Activated CD4-positive, CD25-positive, alpha-beta regulatory T cell treated with anti-CD3 and anti-CD28 coated beads, Interleukin-2, amount 50 U/mL, for 72 hours (primary cell): ENCODE measurements at places on chromosomes 3 and 15.

DNA sequence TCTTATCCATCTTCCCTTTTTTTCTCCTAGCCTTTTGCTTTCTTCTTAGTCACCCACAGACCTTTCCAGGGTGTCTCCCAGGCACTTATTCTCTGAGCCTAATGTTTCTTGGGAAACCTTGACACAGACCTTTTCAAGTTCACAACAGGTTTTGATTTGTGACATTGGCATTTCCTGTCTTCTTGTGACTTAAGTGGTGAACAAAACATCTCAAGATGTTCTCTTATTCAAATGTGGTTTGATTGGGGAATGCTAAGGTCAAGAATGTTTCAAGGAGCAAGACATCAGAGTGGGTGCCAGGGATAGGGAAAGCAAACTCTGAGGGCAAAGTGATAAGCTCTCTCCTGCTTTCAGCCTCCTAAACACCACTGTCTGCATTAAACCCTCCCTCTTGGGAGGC lies 68.2 kb upstream of the GSK3B start:
- no peak for DNase-seq

DNA sequence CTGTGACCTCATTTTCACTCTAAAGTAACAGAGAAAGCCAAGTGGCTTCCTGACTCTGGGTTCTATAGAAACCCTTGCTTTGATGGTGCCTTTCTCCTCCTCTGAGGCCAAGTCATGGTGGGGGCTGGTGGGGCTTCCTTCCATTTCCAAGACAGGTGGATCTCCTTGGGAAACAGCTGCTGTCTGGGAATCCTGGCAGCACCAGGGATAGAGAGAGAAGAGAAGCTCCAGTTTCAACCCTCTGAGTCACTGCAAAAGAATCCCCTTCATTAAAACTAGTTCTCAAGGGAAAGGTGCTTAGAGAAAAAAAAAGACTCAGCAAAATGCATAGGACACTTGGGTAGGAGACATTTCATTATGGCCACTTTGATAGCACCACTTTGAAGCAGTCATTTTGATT lies 614.4 kb downstream of the FHIT start:
- DNase-seq = no peak

DNA sequence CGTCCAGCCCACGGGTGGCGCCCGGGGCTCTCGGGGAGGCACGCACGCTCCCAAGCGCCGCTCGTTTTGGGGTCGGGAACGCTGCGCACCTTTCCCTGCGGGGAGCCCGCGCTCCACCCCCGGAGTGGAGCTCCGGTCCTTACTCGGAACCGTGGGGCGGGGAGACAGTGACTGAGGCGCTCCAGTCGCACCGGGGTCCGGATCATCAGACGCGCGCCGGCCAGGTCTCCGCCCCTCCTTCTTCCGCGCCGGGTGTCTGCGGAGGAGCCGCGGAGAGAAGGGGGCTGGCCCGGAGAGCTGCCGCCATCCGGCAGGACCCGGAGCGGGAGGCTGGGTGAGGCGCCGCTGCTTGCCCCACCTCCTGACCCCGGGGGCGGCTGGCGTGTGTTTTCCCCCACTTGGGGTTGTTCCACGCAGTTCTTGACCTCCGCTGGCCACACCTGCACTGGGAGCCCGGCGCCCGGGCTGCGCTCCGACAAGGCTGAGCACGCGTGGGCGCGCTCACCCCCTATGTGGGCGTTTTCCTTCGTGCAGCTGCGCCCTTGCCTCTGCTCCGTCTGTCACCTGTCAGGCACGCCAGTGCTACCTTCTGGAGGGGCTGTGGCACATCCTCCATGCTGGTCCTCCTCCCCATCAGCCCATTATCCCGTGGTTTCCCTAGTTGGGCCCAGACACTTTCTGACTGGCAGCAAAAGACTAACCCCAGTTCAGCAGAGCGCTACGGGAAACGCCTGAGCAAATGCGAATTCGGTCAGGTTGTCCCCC lies at the start of gene MCF2L2:
MCF2L2 (minus strand) TSS at position 173 of the 765 bp plus-strand sequence. CDS start 642 bp downstream, outside the sequence.
- DNase-seq = peak; percentile 74

DNA sequence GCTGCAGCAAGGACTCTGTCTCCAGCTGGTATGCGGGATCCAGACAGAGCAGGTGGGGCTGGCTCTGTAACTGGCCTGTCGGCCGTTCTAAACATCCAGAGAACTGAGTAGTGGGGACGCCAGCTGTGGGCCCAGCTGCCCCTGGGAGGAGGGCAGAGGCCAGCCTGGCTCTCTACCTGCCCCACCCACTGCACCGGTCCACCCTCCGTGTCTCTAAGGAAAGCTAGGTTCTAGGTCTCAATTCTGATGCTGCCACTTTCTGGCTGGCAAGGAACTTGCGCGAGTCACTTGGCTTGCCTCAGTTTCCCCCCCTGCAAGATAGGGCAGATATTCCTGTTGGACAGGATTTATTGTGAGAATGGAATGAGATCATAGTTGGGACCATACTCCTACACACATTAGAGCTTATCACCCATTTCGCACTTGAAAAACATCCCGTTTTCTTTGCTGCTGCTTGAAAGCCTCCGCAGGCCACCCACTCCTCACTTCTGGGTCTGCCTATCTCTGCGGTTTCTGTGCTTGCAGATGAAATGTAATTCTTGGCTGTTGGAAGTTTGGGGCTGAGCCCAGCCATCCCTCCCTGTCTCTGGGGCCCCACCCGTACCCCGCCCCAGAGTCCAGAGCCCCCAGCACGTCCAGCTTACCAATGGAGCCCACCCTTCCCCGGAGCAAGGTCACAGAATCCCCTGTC lies 65.8 kb downstream of the IQSEC1 start:
- DNase-seq = no peak

GRCh38 chr15:31550211-31550977 lies 223.8 kb downstream of the KLF13 start:
- DNase-seq = no peak

- no peak for DNase-seq
These were observed 50.5 kb upstream of the LRRFIP2 start for GRCh38 chr3:37224879-37225278.

- no peak for DNase-seq
These were observed 58.8 kb upstream of the CTXND1 start for GRCh38 chr15:80310776-80311175.

- no peak for DNase-seq
These were observed 33.8 kb upstream of the TFRC start for GRCh38 chr3:196115678-196116083.

- DNase-seq = no peak
These were observed 122.6 kb downstream of the KCNMB2 start for GRCh38 chr3:178658694-178659325.

- DNase-seq = no peak
These were observed 36.1 kb downstream of the PTH1R start for GRCh38 chr3:46913644-46914043.

DNA sequence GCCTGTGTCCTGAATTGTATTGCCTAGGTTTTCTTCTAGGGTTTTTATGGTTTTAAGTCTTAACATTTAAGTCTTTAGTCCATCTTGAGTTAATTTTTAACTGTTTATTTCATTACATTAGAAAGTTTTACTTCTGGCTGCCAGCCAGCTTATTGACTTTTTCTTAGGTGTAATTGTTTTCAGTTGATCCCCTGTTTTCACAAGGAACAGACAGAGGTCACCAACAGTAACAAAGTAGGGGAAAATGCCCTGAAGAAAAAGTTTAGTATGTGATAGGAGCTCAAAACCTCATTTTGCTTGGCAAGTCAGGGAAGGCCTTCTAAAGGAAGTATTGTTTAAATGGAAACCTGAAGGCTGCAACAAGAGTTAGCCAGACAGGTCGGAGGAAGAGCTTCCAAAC lies 10.4 kb downstream of the WDR48 start:
- no peak for DNase-seq

DNA sequence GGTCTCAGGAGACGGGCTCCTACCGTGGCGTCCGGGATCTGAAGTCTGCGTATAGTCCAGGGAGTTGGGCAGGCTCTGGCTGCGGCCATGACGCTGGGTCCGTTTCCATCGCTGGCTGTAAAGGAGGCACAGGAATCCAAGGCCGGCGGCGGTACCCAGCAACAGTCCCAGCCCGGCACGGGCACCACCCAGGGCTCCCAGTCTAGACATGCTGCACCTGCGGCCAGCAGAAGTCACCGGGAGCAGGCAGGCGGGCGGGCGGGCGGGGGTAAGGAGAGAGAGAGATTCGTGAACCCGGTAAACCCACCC lies 526 bp downstream of the RMDN3 start:
- no peak for DNase-seq

DNA sequence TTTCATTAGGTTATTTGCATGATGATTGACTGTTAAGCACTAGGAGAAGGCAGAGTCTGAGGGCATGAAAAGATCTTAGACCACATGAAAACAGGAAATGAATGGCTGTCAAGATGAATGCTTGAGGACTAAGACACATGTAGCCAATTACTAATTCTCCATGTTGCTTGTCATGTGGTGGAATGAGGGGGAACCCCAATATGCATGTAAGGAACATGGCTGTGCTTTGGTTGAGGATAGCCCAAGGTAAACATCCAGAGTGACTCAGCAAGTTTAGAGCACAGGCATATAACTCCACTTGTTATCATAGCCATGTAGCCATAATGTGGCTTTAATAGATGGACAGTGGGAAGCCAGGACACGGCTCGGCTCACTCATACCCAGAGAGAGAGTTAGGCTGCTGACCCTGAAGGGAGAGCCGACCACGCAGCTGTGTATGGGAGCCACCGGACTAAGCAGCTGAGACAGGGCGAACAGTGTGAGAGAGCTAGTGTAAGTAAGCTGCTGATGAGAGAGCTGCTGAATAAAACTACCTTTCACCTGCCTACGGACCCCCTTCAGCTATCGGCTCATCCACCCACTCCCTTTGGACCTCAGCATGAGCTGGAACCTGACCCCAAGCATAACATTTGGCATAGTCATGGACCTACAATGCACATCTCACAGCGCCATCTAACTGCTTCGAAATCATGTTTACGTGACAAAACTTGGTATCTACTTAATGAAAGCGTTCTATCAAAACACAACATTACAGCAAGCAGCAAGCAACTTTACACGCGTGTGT lies 37.6 kb downstream of the ANO10 start:
- no peak for DNase-seq

- no peak for DNase-seq
These were observed 10.0 kb upstream of the INO80 start for GRCh38 chr15:41125931-41126642.

- DNase-seq = no peak
These were observed at the start of gene NAALADL2 for GRCh38 chr3:174859114-174859735. Gene NAALADL2 (plus strand): TSS chr3:174859334.

- DNase-seq = no peak
These were observed 4.3 kb downstream of the SELENOT start for GRCh38 chr3:150607267-150608065.

DNA sequence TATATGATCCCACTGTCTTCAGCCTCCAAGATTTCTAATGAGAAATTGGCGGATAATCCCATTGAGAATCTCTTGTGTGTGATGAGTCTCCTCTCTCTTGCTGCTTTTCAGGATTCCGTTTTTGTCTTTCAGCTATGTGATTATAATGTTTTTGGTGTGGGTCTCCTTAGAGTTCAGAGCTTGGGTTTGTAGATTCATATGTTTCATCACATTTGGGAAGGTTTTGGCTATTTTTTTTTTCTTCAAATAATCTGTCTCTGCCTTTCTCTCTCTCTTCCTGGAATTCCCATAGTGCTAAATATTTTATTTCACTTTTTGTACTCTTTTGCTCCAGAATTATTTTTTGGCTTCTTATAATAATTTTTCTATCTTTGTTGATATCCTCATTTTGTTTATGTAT lies 40.4 kb downstream of the SACM1L start:
- no peak for DNase-seq

DNA sequence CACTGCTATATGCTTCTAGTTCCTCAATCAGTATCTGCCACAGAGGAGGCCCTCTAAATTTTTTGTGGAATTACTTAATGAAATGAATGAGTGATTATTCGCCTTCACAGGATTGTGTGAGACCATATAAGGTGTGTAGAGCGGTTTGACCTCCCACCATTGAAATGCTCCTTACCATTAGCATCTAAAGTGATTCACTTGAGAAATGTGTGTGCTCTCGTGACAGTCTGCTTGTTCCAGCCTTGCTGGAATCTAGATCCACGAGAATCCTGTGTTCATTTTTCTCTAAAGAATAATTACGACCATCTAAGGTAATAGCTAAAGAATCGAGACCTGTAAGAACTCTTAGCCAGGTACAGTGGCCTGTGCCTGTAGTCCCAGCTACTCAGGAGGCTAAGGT lies 126.9 kb downstream of the FNDC3B start:
- no peak for DNase-seq

- no peak for DNase-seq
These were observed 12.2 kb upstream of the SACM1L start for GRCh38 chr3:45677033-45677446.

GRCh38 chr3:125069452-125069851 lies 13.7 kb upstream of the HEG1 start:
- DNase-seq = no peak

DNA sequence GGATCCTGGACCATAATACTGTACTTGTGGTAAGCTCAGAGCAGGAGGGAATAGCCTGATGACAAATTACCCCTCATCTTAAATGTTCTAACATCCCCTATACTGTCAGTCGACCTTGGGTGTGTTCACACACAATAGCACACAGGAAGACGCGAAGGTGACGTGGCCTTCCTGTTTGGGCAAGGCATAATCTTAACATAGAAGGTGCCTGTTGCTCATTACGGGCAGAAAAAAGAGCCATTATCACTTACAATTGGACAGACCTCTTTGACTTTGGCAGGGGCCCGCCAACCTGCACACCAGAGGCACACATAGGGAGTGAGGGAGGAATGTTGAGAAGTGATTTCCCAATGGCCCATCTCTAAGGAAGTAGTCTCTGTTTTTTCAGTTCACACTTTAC lies 144.2 kb downstream of the ANO10 start:
- DNase-seq = peak; percentile 41

- no peak for DNase-seq
These were observed 19.6 kb upstream of the HCN4 start for GRCh38 chr15:73388256-73388781.

- DNase-seq = no peak
These were observed 322.2 kb upstream of the RBMS3 start for GRCh38 chr3:28958656-28959055.

- no peak for DNase-seq
These were observed 292.0 kb upstream of the SLCO3A1 start for GRCh38 chr15:91561371-91562100.

DNA sequence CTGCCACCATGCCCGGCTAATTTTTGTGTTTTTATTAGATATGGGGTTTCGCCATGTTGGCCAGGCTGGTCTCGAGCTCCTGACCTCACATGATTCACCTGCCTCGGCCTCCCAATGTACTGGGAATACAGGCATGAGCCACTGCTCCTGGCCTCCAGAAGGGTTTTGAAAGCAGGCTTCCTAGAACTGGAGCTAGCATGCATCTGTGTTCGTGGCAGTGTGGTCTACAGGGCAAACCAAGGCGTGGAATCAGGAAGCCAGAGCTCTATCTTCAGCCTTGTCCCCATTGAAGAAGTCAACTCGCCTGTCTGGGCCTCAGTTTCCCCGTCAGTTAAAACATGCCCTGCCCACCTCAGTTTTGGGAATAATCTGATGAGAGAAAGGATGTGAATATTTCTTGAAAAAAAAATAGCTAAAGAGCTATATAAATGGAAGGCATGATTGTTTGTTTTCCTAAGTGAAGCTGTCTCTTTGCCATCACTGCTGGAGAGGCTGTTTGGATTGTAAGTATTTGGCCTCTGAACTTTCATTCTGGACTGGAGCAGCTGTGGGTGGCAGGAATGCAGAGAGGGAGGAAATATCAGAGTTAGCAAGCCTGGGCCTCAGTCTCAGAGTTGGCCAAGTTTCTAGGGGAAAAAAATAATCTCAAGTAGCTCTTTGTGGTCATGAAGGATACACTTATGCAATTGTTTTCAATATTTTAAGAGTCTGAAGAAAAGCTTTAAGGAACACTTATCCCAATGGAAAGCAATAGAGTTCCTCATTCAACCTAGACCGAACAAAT lies 36.5 kb upstream of the UACA start:
- DNase-seq = no peak
